ENCODE measurements at places on chromosomes 3 and 15.

DNA sequence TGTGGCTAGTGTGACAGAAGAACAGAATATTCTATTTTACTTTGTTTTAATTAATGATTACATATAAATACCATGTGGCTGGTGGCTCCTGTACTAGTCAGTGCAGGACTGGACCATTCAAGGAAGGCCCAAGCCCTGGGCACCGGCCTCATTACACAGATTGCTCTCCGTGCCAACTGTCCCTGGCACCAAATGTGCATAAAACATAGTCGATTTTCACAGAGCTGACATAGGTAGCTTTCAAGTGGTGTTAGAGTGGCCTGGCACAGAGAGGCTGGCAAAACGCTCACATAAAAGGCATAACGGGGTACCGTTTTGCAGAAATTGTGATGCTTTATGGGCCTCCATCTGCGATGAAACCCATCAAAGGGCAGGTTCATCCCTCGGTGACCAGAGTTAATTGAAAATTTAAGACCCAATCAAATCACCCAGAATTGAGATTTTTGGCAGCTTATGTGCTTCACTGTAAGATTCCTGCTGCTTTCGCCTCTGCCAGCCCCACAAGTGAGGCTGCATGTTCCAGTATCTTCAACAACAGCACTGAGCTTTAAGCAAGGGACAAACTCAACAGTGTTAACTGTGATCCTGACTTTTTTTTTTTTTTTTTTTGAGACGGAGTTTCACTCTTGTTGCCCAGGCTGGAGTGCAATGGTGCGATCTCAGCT, 25.9 kb downstream of the RFTN1 start:
- DNase-seq, result no peak

- no peak for DNase-seq
Measured at GRCh38 chr3:97975466-97975865, 3.2 kb upstream of the RIOX2 start.

DNA sequence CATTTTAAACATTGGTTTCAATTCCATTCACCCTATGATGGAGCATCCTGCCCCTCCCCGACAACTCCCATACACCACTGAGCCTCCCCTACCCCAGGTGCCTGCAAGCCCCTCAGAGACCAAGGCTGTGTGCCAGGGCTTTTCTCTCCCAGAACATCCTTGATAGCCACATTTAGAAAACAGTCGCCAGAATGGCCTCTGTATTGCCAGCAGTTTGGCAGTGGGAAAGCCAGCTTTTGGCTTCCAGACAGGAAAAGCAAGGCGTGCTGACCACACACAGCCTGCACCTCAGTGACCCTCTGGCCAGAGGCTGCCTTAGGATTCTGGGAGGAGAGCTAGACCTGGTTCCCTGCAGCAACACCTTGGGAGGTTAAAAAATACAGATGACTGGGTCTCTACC, 18.2 kb upstream of the HRH1 start:
- DNase-seq, result no peak

DNA sequence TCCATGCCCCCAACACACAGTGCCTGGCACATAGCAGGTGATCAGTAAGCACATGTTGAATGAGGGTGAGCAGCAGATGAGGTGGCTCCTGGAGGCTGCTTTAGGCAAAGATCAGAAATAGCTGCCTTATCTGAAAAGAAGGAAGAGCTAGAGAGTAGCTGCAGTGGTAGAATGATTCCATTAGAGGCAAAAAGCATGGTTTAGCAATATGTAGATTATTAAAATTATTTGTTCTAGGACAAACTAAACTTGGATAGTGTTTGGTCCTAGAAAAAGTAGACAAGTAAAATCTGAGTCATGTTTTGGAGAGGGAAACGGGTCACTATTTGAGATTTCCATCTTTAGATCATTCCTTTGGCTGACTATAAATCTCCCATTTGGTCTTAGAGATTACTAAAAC, 32.1 kb downstream of the KIF7 start:
- DNase-seq, result no peak

GRCh38 chr3:101976473-101976872, 127.2 kb downstream of the NFKBIZ start:
- DNase-seq, result no peak

- DNase-seq, result no peak
Measured at GRCh38 chr3:89474333-89475130, 367.1 kb downstream of the EPHA3 start.

DNA sequence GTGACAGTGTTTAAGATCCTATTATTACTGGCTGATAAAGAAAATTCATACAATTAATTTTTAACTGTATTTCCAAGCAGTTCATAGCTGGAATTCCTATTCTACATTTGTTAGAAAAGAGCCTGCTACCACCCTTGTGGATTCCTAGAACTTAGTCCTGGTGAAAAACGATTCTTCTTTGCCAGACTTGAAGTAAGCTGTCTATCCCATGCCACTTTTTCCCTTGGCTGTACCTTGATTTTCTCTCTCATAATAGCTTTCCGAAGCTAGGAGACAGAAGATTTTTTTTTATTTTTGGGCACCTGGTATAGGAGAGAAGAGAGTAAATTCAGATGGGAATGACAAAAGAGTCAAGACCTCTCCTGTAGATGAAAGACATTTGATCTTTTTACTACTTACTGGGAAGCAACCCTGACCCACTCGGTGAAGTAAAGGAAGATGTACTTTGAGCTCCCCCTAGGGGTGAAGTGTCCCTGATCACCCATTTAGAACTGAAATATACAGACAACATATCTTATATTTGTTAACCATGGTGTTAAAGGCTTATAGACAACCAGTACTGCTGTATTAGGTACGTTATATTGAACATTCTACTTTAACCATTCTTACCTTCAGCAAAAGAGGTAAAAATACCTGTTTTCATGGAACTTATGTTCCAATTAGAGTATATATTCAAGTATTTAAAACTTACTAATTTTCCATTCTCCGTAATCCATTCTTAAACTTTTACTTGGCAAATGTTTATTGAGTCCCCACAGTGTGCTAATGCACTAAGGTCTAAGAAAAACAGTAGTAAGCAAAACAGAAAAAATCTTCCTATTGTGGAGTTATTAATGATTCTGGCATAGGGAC, 36.2 kb upstream of the C3orf38 start:
- peak; percentile 18 for DNase-seq

GRCh38 chr15:91698241-91698640, 155.3 kb upstream of the SLCO3A1 start:
- no peak for DNase-seq

- DNase-seq, result no peak
Measured at GRCh38 chr3:133578548-133579191, 5.2 kb downstream of the CDV3 start.

DNA sequence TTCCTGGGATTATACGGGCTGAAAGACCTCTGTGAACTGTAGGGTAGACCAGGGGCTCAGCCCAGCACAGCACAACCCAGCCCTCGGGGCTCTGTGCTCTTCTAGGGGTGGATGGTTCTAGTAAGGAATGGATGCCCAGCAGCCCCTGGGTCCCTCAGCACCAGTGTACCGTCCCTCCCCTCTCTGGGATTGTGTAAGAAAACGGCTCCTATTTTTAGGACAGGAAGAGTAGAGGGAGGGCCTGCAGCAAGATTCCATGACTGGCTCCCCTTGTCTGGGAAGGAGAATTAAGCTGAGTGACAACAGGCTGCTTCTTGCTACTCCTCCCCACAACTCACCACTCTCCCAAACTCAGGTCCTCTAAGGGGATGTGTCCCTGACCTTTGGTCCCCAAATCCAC, 270.8 kb upstream of the TOPAZ1 start:
- DNase-seq, result no peak

DNA sequence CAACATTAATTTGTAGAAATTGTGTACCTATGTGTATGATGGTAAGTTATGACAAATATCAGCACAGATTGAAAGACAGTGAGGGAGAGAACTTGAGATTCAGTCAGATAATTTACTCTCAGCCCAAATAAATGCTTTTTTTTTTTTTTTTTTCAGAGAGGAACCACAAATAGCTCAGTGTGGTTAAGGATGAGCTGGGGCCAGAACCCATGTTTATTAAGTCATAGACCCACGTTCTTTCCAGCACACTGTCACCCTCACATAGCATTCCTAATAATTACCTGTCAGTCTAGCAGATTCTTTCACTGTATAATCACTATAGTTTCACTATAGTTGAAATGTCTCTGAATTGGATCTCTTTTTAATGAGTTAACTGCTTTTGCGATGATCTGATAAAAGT, 246.1 kb downstream of the ZIC1 start:
- DNase-seq, result no peak

GRCh38 chr15:39629371-39629770, 48.5 kb downstream of the THBS1 start:
- peak; percentile 78 for DNase-seq

DNA sequence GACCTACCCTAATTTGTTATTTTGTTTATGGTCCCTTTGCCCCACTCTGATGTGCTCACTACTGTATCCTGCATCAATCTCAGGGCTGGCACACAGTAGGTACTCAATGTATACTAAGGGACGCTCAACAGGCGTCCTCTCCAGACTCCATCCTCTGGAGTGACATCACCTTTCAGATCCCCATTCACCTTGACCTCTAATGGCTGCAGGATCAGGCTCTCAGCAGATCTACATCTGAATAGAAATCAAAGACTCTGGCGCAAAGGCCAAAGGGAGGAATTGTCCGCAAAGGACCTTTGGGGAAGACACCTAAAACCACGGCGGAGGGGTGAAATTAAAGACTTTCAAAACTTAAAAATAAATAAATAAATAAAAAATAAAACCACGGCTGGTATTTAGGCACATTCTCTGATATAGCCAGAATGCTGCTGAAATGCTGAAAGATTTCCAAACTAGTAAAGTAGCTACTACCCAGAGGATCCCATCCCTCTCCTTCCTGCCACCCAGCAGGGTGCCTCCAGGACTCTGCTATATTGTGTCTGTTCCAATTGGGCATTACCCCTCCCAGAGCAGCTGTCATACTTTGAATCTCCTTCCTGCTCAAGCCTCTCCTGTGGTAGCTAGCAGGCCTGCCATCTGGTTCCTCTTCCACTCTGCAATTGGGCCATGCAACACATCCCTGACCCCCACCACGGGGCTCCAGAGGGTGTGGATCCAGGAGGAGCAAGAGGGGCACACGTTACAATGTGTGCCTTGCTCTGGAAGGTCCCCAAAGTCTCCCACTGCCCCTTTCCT, 6.1 kb downstream of the SHF start:
- DNase-seq, result no peak

DNA sequence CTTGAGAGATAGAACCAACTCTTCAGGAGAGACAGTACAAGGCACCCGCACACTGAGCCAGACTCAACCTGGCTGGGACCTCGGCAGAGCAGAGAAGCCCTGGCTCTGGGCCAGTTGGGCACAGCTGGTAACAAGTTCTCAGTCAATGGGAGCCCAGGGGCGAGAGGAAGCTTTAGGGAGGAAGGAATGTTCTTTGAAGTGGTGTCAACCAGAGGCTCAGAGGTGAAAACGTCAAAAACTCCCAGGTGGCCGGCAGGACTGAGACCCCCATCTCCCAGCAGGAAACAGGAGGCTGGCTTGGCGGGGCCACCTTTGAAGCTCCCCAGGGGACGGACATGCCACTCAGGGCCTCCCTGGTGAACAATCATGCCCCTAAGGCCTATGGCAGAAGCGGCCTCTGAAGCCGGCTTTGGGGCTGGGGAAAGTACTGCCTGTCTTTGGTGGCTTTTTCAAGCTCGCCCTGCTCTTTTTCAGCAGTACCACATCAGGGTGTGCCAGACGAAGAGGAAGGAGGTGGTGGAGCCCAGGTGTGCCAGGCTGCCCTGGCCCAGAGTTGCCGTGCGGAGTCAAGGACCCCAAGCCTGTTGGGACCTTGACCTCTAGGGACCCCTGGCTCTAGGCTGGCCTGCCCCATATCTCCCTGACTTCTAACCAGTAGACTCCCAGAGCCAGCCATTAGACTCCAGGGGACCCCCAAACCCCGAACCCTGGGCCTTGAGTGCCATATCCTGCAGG, 16.7 kb upstream of the TBC1D21 start:
- DNase-seq, result no peak

GRCh38 chr3:101253396-101253795, 67.0 kb downstream of the IMPG2 start:
- DNase-seq, result no peak

GRCh38 chr15:58952751-58953150, 19.3 kb upstream of the SLTM start:
- DNase-seq, result no peak

DNA sequence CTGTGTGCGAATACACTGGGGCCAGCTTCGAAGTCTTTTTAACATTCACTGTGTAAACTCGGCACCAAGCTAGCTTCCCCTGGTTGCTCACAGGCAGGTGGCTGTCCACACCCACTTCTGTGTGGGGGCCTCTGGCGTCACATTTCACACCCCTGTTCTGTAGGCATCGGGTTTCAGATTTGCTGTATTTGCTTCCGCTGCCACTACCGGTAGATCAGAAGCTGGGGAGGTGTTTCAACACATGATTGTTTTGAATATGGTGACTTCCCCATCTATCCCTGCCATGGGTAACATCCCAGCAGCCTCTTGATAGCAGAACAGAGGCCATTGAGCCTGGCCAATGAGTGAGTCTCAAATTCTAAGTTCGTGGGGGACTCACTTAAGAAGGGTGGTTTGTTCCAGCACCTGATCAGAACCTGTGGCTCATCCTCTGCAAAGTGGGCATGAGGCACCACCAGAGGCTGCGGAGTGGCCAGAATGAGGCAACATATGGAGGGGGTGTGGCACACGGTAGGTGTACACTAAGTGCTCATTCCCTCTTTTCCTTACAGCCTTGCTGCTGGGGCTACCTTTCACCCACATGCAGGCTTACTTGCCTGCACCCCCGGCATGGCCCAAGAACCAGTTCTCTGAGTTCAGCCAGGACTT, 61.5 kb downstream of the IQSEC1 start:
- peak; percentile 79 for DNase-seq

GRCh38 chr3:22947851-22948250, 255.3 kb upstream of the UBE2E2 start:
- DNase-seq, result no peak

- no peak for DNase-seq
Measured at GRCh38 chr3:45092132-45093031, 53.8 kb downstream of the CDCP1 start.

DNA sequence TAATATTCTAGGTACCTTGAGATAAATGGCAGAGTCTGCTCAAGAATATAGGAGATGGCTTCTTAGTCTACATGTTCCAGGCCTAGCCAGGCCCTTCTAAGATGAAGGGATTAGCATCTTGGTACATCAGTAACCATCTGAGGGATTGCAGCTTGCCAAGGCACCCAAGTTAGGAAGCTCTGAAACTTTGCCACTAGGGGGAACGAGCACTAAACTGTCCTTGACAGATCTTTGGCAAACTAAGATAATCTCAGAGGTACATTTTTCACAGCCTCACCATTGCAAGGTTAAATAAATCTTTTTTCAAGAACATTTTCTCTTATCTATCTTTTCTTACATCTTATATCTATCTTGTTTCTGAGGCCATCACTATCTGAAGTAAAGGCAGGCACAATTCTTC, 351.2 kb downstream of the RAP2B start:
- no peak for DNase-seq

- DNase-seq, result peak; percentile 38
Measured at GRCh38 chr15:31338879-31339557, 12.4 kb downstream of the KLF13 start.

Measured in T-helper 22 cell (primary cell).